ENCODE measurements at places on chromosomes 7 and 10.

- peak; percentile 56 for DNase-seq
Measured at GRCh38 chr7:139043823-139044812, 8.3 kb upstream of the ZC3HAV1L start.

GRCh38 chr10:12631216-12631615, 281.9 kb downstream of the CAMK1D start:
- DNase-seq = no peak

- no peak for DNase-seq
Measured at GRCh38 chr7:139735912-139736595, 41.7 kb downstream of the HIPK2 start.

DNA sequence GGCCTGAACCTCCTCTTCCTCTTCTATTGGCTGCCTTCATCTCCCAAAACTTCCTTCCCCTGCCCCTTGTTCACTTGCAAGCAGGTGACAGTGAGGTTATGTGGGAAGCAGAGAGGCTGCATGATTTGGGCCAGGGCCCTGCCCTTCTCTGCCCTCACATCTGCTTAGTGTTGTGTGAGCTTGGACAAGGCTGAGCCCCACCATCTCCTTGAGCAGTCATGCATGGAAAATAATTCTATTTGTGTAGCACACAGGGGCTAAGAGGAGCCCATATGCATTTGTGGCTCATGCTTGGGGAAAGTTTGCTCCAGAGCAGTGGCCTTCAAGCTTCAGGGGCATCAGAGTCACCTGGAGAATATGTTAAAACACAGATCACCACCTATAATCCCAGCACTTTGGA, 26.8 kb upstream of the AQP1 start:
- no peak for DNase-seq

- DNase-seq = no peak
Measured at GRCh38 chr10:28060031-28060607, 61.2 kb upstream of the ODAD2 start.

DNA sequence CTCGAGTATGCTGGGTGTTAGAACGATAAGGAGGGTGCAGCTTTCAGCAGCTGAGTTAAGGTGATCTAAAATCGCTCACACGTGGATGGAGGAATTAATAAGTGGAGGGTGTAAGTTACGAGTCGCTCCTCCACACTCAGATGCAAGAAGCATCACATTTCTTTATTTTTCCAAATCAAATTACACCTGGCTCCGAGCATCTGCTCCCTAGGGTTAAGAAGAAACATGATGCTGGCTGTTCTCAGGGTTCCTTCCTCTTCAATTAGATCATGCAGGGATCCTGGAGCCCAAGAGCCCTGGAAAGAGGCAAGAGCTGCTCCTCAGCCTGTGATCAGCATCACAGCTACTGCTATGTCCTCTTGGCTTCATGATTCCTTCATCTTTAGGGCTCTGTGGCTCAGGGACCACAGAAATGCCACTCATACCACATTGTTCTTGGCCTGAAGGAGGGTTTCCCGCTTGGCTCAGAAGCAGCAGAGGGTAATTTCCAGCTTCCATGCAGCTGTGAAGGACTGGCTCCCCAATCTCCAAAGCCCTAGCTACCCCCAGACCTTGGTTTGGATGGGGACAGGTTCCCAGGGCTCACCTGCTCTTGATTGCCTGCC, 235.9 kb upstream of the ZNF32 start:
- no peak for DNase-seq

DNA sequence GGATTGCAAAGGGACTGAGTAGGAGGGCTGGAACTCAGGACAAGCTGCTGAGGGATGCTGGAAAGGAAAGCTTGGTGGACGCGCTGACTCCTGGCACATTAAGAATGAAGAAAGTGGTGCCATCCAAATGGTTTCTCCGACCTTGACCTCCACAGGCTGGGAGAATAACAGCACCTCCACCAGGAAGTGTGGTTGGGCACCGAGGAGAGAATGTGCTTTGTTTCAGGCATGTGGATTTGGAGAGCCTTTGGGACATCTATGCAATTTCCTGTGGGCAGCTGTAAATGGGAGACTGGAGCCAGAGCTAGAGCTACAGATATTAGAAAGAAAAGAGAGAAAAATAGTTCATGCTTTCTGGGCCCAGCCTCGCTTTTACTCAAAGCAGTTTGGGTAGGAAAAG, 29.8 kb upstream of the HABP2 start:
- DNase-seq = no peak

DNA sequence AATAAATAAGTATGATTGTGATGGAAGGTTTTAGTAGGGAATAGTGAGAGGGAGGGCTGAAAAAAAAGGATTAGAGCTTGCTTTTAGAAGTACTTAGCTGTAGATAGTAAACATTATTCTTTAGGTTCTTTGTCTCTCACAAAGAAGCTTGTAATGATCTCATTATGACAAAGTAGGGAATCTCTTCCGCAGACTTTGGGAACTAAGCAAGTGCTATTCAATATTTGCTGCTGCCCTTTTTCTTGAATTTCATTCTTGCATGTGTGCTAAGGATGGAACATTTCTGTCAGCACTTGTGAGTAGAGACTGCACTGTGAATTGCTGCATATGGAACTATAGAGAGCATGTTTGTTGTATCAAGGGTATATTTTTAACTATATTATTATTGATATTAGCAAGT, 173.4 kb downstream of the ST7 start:
- DNase-seq = no peak

GRCh38 chr7:30503274-30504212, 1.1 kb downstream of the GGCT start:
- no peak for DNase-seq

- no peak for DNase-seq
Measured at GRCh38 chr10:47087667-47088066, 176.4 kb downstream of the PTPN20 start.

DNA sequence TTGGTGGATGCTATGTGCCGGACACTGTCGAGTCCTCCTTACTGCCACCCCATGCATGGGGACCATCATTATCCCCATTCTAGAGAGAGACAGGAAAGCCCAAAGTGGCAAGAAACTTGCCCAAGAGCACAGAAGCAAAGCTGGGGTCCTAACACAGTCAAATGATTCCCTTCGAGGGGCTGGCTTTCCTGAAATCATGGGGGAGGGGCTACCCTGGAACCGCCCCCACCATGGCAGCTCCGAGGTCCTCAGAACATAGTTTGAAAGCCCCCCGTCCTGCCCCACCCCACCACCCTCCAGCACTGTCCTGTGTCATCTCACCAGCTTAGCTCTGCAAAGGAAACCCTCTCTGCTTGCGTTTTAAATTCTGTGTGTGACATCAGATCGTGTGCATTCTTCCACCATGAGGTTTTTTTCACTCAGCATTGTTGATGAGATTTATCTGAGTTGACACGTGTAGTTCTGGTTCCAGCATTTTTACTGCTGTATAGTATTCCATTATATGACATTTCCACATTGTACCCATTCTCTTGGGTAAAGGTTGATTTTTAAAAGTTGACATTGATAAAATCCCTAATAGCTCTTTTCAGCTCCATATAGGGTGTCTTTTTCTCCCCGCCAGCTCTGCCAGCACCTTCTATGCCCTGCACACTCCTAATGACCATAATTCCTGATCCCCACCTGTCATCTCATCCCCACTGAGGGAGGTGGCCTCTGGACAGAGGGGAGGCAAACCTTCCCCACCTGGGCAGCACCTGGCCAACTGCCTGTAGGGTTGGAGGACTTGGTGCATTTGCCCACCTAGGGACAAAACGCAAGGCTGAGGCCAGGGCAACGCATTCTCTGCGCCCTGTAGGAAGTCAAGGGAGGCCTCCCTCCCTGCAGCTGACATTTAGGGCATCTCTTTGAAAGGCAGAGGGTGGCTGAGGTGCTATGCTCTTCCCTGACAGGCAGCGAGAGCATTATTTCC, 100.2 kb upstream of the GPR26 start:
- DNase-seq = no peak

- DNase-seq = no peak
Measured at GRCh38 chr10:129866894-129867293, 97.2 kb downstream of the EBF3 start.

DNA sequence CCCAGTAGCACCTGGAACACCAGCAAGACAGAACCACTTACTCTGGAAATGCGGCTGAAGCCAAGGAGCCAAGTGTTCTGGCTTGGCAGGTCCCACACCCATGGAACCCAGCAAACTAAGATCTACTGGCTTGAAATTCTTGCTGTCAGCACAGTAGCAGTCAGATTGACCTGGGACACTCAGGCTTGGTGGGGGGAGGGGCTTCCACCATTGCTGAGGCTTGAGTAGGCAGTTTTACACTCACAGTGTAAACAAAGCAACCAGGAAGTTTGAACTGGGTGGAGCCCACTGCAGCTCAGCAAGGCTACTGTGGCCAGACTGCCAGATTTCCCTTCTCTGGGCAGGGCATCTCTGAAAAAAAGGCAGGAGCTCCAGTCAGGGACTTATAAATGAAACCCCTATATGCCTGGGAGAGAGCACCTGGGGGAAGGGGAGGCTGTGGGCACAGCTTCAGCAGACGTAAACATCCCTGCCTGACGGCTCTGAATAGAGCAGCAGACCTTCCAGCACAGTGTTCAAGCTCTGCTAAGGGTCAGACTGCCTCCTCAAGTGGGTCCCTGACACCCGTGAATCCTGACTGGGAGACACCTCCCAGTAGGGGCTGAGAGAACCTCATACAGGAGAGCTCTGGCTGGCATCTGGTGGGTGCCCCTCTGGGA, 121.2 kb downstream of the MTERF1 start:
- no peak for DNase-seq

GRCh38 chr7:50793947-50794570, 11.4 kb upstream of the GRB10 start:
- DNase-seq = no peak

DNA sequence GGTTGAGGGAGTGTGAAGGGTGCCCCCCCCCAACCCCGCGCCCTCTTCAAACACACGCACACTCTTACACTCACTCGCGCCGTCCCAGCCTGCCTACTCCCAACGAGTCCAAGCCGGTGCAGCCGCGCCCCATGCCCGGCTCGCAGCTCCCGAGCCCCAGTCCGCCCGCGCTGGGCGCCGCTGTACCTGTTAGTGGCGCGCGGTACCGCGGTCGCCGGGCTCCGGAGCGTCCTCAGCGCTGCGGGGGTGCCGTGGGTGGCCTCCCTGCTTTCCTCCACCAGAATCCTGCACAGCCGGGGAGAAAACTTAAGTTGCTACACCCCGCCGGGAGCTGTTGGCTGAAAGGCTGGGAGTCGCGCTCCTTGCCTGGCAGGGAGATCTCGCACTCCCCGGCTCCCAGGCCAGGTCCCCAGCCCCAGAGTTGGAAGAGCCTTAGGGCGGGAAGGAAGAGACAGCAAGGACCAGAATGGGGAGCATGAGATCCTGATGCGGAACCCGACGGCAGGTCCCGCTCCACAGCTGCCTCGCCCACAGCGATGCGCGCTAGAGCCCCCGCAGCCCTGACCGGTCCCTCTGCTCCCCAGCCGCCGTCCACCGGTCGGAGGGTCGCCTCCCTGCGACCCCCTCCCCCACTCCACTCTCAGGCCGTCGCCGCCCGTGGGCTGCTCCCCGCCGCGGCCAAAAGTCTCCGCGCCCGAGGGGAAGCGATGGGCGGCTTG, 863 bp downstream of the ST8SIA6 start:
- DNase-seq = peak; percentile 29

- DNase-seq = no peak
Measured at GRCh38 chr7:1637155-1637554, 32.9 kb upstream of the ELFN1 start.

DNA sequence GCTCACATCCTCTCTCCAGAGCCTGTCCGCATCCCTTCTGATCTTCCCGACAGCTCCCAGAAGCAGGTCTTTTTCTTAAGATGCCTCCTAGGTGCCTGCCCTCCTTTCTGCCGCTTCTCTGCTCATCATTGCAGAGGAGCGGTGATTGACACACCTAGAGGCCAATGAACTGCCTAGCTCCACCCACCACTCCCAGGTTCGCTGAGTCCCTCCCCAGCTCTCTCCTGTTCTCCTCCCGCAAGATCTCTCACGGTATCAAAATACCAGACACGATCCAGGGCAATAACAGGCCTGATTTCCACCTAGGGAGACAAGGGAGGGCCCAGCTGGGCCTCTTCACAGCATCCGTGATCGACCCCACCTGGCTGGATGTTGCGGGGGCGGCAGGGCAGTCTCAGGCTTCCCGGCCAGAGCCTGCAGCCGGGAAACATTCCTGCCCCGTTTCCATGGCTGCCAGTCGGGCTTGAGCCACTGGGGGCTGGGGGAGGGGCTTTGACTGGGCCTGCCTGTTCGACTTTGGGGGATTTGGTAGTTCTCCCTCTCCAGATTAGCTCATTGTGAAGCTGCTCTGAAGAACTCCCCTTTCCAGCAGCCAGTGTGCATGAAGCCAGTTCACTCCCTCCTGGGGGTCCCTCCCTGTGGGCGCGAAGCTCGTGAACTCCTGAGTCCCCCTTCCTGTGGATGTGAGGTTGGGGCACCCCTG, 373.5 kb downstream of the RPS24 start:
- peak; percentile 54 for DNase-seq

- DNase-seq = peak; percentile 28
Measured at GRCh38 chr7:158782761-158783401, 46.4 kb downstream of the ESYT2 start.

GRCh38 chr10:125638555-125638954, 44.4 kb downstream of the TEX36 start:
- DNase-seq = no peak

GRCh38 chr7:88597941-88598425, 161.5 kb upstream of the ZNF804B start:
- no peak for DNase-seq

DNA sequence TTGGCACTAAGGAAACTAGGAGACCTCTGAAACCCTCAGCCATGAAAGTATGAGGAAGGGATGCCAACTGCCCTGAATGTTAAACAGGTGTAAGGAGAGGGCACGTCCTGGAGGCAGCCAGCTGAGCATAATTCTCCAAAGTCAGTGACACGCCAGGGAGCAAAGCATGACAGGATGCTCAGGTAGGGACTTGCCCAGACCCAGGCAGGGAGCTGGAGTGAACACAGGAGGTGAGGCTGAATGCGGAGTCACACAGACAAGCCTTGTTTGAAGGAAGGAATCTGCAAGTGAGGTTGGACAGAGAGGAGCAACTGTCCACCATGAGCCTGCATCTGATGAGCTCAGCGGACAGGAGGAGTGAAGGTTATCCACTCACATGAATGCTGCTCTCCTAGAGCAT, 41.5 kb downstream of the KLRG2 start:
- DNase-seq = no peak

- no peak for DNase-seq
Measured at GRCh38 chr10:22690614-22691431, 23.6 kb downstream of the PIP4K2A start.

DNA sequence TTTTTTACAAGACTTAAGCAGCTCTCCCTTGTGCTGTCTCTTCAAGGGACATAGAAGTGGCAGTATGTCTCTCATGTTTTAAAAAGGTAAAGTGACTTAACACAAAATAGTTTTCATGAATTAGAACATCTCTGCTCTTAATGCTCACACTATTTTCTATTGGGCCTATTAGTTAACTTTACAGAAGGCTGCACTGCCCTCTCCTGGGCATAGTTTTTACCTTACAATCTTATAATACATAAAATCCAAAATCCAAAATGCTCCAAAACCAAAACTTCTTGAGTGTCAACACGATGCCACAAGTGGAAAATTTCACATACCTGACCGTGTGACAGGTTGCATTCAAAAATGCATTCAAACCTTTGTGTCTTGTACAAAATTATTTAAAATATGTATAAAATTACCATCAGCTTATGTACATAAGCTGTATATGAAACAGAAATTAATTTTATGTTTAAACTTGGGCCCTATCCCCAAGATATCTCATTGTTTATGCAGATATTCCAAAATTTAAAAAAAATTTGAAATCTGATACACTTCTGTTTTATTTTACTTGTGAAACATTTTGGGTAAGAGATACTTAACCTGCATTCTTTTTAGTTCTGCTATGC, 25.8 kb downstream of the TES start:
- DNase-seq = peak; percentile 48
